ENCODE measurements at places on chromosomes 4 and X.

- no peak for DNase-seq
Observed at GRCh38 chr4:43990551-43990950, 458.1 kb downstream of the KCTD8 start.

DNA sequence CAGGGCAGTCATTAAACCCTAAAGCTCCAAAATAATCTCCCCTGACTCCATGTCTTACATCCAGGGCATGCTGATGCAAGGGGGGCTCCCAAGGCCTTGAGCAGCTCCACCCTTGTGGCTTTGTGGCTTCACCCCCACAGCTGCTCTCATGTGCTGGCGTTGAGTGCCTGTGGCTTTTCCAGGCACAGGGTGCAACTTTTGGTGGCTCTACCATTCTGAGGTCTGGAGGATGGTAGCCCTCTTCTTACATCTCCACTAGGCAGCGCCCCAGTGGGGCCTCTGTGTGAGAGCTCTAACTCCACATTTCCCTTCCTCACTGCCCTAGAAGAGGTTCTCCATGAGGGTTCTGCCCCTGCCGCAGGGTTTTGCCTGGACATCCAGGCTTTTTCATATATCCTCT is 35.1 kb downstream of the CFAP299 start:
- no peak for DNase-seq

GRCh38 chrX:802846-803245 is 172.3 kb downstream of the SHOX start:
- no peak for DNase-seq

DNA sequence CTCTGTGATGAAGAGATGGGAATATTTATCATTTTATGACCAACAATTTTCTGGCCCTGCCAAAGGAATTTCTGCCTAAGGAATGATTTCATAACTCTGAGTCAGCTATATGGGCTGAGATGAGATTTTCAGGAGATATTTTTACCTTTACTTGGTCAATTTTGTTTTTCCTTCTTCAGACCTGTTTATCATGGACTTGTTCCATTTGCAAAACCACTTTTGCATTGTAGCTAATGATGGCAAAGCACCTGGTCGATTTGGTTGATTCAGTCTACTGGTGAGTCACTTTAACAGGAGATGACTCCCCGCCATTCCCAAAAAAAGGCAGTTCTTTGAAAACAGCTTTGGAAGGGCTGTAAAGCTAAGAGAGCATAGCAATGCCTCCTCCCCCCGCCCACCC is 53.3 kb downstream of the TEX13A start:
- DNase-seq = no peak

GRCh38 chr4:118760493-118760892 is 75.3 kb downstream of the METTL14 start:
- DNase-seq = no peak

DNA sequence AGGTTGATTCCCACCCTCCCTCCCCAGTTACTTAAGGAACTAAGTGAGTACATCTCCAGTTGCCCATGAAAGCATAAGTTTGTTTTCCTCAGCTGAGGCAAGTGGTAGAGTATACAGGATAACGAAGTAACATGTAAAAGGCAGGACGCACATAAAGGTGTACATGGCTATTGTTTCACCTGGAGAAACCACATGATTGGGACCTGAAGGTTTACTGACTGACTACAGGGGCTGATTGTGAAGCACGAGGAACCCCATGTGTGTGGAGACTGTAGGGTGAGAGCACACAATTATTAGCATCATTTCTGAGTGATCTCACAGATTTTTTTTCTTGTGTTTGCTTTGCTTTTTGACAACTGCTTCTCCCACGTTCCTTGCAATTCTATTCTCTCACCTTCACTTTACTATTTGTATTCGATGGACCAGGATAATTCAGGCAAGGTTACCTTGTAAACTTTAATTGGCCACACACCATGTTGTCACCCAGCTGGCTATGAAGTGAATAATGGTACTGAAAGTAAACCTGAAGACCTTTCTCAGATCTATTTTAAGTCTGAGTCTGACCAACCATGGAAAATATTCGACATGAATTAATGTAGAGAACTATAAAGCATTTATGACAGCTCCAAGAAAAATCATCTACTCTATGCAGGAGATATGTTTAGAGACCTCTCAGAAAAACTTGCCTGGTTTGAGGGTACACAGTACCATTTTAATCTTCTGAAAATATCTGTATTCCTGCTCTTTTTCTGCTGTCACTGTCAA is 102.5 kb upstream of the MYOZ2 start:
- DNase-seq = no peak

- DNase-seq = no peak
Observed at GRCh38 chr4:108372681-108373080, 203.9 kb upstream of the LEF1 start.

DNA sequence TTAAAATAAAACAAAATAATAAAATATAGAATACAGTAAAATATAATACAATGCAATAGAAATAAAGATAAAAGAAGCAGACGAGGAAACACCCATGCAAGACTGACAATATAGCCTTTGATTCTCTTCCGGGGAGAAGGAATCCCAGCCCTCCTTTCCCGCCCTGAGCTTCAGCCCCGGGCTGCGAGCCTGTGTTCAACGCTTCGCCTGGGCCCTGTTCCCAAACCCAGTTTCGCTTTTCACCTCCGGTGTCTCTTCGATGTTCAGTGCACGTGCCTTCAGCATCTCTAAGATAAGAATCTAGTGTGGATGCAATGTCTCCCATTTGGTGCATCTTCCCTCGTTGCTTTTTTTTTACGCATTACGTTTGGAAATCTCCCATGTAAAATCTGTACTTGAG is 38.4 kb upstream of the ARSD start:
- DNase-seq = no peak

DNA sequence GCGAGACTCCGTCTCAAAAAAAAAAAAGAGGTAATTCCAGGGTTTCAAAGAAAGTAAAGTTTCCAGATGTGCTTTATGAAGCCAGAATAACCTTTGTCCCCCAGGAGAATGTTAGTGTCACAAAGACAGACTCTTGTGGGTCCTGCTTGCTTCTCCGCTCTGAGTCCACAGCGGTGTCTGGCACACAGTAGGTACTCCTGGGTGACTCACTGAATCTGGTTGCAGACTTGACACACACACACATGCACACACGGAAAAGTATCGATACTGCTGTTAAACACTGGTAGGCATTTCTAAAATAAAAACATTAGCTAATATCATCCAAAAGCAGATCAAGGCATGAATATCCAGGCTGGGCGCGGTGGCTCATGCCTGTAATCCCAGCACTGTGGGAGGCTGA is 22.9 kb downstream of the TMEM187 start:
- DNase-seq = no peak

DNA sequence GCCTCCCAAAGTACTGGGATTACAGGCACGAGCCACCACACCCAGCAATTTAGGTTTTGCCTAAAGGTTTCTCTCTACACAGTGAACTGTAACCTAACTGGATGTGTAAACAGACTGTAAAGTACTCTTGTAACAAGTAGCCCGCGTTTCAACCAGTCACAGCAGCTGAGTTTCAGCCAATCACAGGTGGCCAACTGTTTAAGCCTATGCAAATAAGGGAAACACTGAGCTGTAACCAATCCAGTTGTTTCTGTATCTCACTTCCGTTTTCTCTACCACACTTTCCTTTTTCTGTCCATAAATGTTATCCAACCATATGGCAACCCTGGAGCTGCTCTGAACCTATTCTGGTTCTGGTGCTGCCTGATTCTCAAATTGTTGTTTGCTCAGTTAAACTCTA is 59.9 kb downstream of the DIPK2B start:
- DNase-seq = no peak

- no peak for DNase-seq
Observed at GRCh38 chrX:66622209-66622608, 16.7 kb downstream of the EDA2R start.

GRCh38 chr4:1998296-1998695 is 10.5 kb downstream of the NELFA start:
- DNase-seq = no peak

GRCh38 chr4:76233529-76233928 is 18.0 kb upstream of the FAM47E start:
- no peak for DNase-seq

GRCh38 chrX:22737541-22737940 is 262.2 kb upstream of the DDX53 start:
- DNase-seq = no peak

Data from NCI-H1694 treated with DMSO at 0.1 percent for 48 hours (cell line).